ENCODE measurements at places on chromosomes 4 and X.

- peak; percentile 13 for DNase-seq
Observed at GRCh38 chr4:87985097-87985886, 9.8 kb downstream of the SPP1 start.

- DNase-seq, result no peak
Observed at GRCh38 chr4:82432596-82432995, 2.2 kb downstream of the ENOPH1 start.

- DNase-seq, result no peak
Observed at GRCh38 chrX:295136-295535, 14.0 kb downstream of the PLCXD1 start.

GRCh38 chrX:72408885-72409284, 103.2 kb upstream of the CITED1 start:
- DNase-seq, result no peak

GRCh38 chr4:88054901-88055300, 47.5 kb downstream of the PKD2 start:
- no peak for DNase-seq

DNA sequence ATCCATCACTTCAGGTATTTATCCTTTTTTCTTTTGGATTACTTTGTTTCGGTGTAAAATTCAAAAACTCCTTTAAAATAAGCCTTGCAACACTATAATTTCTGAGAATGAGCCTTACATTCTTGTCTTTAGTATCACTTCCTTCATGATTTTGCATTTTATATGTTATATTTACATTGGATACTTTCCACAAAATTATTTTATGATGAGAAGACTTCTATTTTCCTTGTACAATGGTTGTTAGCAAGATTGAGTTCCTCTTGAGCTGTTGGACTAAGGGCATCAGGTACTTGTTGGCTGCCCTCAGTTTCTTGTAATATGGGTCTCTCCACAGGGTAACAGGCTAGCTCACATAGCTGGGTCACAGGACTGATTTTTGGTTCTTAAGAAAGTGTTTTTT, 22.7 kb upstream of the HPGDS start:
- DNase-seq, result no peak

DNA sequence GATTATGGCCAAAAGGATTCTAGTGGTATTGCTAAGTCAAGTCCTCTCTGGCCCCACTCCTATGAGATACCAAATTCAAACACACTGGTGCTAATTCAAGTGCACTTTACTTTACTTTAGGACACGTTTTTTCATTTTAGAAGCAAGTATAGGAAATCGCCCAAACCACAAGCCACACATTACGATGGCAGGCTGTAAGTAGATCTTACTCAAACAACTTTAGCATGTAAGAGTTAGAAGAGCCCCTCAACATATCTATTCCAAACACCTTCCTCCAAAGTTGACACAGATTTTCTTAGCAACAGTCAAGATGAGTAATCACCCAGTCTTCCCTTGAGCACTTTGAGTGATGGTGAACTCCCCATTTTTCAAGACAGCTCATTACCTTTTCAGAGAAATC, 43.6 kb downstream of the DRD5 start:
- no peak for DNase-seq

- no peak for DNase-seq
Observed at GRCh38 chr4:7807351-7807921, 132.2 kb downstream of the AFAP1 start.

DNA sequence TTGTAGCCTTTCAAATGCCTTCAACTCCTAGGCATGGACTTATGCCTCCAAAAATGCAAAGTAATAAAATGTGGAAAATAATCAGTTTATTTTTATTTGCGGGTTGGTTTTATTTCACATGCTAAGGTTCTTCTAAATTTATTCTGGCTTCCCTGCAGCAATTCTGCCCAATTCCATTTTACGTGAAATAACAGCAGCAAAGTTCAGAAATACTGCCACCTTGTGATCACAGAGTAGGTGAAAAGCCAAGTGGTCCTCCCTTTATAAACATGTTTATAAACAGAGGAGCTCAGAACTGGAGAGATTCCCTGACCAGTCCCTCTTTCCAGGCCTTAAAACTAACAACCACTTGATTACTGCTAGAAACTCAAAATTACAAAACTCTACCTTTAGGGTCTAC, 14.7 kb upstream of the DCHS2 start:
- no peak for DNase-seq

- DNase-seq, result no peak
Observed at GRCh38 chr4:16692046-16692445, 206.4 kb downstream of the LDB2 start.

DNA sequence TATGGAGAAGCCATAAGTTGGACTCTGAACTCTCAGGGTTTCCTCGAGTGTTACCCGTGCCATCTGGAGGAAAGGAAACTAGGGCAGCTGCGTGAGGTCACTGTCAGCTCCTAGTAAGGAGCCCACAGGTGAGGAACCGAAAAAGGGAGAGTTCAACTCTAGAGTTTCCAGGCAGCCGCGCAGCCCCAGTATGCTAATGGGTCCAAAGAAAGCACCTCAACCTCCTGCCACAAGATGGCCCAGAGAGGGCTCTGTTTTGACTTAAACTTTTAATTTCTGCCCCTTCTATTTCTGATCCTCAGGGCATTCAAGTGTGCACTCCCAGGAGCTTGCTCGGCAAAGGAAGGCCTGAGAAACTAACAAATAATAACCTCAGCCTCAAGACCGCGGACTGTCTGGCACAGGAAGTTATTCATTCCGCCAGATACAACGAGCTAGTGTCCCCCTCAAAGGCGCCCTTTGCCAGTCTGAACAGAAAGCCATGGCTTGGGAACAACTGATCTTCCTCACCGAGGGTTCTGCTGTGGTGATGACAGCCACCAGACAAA, 13.9 kb downstream of the SCARB2 start:
- DNase-seq, result no peak

DNA sequence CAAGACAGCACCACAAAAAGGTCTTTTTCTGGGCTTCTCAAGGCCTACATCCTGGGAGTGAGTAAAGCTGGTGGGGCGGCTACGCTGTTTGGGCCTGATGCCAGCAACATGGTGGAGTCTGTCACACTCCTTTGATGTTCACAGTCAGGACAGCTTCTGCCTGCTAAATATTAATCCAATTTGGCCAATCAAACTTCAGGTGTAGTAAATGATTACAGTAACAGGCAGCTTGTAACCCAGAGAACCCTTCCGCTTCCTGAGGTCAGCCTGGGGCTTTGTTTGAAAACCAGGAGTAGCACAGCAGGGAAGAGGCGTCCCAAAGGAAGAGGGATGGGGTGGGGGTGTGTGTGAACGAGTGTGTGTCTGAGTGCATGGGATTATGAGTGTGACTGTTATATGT, 220.4 kb downstream of the MAML3 start:
- DNase-seq, result no peak

DNA sequence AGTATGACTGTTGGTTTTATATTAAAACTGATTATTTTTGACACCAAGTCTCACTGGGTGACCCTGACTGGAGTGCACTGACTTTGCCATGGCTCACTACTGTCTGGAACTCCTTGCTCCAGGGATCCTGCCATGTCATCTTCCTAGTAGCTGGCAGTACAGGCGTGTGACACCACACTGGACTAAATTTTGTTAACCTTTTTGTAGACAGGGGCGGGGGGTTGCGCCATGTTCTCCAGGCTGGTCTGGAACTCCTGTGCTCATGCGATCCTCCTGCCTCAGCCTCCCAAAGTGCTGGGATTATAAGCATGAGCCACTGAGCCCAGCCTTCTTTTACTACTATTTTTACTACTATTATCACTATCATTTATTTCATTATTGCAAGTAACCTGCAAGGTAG, 8.9 kb downstream of the XAGE1A start:
- no peak for DNase-seq

DNA sequence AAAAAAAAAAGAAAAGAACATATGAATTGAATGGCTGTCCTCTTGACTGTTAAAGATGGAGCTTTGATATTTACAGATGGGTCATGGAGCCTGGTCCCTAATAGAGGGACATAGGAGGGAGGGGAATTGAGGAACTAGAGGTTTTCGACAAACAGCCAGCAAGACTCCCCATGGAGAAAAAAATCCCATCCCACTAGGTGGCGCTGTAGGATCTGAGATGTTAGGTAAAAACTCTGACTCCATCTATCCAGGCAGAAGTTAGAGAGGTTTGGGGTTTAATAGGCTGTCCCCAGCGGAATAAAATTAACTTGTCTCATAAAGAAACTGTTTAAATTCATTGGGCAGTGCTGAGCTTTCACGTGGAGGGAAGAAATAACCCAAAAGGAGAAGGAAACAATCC, 45.9 kb downstream of the HMGB2 start:
- no peak for DNase-seq
